Epithelial cell of prostate (primary cell): ENCODE measurements at places on chromosomes 11 and 22.

- no peak for DNase-seq
Measured at GRCh38 chr22:44724416-44724815, 22.4 kb downstream of the PRR5 start.

GRCh38 chr11:110373051-110373702 lies 56.6 kb upstream of the FDX1 start:
- DNase-seq = no peak

GRCh38 chr11:66888282-66888681 lies 31.4 kb downstream of the LRFN4 start:
- DNase-seq = no peak

DNA sequence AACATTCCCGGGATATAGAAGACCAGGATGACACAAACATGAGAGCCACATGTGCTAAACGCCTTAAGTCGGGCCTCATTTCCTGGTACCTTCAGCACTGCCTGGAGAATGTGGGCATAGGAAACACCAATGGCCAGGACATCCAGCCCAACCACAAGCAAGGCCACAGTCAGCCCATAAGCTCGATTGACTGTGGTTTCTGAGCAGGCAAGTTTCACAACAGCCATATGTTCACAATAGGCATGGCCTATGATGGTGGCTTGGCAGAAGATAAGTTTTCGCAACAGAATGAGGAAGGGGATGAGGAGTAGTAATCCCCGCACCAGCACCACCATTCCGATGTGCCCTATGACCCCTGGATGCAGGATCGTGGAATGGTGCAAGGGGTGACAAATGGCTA lies 26.9 kb upstream of the OR56A1 start:
- no peak for DNase-seq
